SHP77 (cell line): ENCODE measurements at places on chromosomes 7 and 10.

GRCh38 chr10:86936661-86937501 is 20.5 kb downstream of the MMRN2 start:
- peak; percentile 48 for DNase-seq

- no peak for DNase-seq
Measured at GRCh38 chr10:126972635-126973414, 67.6 kb downstream of the DOCK1 start.

DNA sequence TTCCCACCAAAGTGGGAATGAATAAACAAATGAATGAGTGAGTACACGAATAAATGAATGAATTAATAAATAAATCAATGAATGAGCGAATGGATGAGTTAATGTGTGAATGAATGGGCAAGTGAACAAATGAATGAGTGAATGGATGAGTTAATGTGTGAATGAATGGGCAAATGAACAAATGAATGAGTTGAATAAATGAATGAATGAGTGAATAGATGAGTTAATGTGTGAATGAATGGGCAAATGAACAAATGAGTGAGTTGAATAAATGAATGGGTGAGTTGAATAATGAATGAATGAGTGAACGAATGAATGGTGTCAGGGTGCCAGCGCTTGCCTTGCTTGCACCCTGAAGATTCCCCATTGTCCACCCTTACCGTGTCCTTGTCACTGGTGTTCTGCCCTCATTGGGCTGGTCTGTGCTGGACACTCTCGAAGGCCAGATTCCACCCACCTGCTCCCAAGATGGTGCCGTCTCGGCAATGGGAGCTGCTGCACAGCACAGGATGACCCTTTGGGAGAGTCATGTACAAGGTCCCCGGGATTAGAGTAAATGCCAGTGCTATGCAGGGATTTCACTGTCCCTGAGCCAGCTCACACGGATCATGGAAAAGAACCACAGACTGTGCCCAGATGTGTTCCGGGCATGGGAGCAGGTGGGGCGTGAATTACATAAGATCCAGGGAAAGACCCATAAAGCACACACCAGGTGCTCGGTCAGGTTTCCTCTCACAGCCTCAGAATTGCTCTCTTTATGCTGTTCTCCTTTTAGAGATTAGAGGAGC is 83.2 kb downstream of the CAMK1D start:
- peak; percentile 78 for DNase-seq

GRCh38 chr7:26156451-26157420 is 4.7 kb downstream of the NFE2L3 start:
- DNase-seq, result no peak

DNA sequence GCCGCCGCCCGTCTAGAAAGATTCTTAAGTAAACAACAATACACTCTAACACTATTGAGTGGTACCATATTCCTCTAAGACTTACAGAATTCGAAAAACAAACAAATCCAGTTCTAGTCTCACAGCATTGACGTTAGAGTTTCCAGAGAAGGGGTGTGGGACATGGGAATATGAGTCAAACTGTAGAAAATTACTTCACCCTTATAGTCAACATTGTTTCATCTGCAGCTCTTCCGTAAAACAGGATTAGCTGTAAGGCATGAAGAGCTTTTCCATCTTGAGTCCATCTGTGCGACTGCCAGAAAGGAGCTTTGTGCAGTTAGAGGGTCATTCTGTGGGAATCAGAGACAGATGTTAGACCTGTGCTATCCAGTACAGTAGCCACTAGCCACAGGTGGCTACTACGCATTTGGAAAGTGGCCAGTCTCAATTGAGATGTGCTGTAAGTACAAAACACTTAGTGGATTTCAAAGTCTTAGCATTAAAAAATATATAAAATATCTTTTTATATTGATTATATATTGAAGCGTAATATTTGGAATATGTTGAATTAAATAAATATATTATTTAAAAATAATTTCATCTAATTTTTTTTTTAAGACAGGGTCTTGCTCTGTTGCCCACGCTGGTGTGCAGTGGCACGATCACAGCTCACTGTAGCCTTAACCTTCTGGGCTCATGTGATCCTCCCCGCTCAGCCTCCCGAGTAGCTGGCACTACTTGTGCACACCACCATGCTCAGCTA is 79.8 kb upstream of the MPP7 start:
- DNase-seq, result no peak

DNA sequence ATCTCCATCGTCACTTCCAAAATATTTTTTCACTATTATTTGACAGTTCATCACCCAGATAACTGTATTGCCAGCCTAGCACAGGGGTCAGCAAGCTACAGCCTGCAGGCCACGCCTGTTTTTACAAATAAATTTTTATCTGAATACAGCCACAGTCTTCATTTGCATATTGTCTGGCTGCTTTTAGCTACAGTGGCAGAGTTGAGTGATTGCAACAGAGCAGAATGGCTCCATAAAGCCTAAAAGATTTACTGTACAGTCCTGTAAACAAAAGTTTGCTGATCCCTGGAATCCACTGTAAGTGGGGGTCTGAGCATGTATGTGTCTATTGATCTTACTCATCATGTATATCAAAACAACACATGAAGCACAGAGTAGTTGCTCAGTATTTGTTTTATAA is 45.9 kb upstream of the GNAI1 start:
- no peak for DNase-seq

DNA sequence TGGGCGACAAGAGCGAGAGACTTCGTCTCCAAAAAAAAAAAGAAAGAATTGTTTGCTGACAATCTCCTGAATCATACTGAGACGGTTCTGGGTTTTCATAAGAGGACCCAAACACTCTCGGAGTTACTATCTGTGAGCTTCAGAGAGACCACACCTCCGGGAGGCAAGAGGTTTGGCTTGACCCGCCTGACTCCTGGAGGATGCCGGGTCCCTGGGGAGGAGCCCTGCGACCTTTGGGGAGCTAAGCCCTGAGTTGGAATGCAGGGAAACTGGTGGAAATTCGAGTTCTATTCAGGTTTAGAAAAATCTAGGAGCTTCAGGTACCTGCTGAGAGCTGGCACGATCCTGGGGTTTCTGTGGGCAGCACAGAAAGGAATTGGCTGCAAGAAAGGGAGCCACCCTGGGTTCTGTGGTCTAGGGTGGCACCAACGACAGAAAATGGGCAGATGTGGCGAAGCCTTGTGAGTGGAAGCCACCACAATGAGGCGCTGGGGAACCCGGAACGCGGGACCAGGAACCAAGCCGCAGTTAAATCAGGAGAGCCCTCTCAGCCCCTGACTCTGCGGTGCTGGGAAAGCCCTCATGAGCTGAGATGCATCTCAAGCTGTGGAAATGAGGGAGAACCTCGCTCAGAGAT is 21.9 kb upstream of the GATAD1 start:
- no peak for DNase-seq

DNA sequence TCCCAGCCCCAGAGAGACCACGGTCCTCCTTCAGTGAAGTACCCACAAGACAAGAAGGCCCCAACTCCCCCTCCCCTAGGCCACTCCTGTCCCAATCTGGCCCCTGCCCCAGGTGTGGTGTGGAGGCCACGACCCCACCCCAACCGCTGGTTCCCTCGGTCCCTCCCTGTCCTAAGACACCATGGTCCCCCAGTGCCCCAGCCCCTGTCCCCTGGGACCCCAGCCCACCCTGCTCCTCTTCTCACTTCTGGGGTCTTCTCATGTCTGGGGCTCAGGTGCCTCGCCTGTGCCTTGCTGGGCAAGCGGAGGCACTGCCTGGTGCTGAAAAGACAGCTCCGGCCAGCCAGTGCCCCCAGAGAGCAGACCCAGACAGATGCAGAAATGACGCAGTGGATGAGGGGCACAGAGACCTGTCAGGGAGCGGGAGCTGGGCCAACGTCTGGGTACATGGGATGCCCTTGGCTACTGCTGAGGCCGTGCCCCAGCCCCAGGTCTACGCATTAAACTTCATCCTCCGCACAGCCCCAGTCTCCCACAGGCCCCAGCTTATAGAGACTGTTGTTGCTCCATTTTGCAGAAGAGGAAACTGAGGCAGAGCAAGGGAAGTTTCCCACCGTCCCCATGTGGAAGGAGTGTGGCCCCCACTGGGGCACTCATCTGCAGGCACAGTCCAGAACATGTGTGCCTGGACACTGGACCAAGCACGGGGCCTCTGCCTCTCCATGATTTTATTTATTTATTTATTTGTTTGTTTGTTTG is 14.8 kb downstream of the GRIFIN start:
- no peak for DNase-seq
